Activated gamma-delta T cell (primary cell): ENCODE measurements at places on chromosomes 16 and 17.

DNA sequence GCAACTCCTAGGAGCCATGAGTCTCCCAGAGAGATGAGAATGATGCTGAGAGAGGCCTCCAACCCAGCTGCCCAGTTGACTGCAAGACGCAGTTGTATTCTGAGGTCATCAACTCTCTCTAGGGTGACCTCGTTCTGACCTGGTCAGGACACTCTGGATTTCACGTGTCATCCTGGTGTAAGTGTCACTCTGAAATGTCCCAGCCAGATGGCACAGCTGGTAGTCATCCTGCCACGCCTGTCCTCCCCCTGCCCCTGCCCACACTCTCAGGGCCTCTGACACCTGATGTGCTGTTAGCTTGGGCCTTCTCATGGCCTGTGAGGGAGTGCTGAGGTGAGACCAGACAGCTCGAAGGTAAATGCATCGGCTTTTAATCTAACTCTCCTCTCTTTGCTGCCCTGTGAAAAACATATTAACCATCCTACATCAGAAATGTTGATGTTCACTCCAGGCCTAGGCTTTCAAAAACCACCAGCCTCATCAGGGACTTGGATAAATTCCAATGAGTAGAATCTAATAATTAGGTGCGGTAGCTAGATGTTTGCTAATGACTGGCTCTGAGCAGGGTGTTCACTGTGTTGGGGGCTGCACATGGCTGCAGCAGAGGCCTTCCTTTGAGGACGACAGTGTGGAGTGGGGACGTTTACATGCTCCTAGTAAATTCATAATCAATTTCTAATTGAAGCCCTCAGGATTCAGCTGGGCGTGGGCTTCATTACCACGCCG, 13.8 kb downstream of the MLYCD start:
- DNase-seq: no peak

- no peak for DNase-seq
Measured at GRCh38 chr17:48442819-48443218, 12.8 kb upstream of the SKAP1 start.

GRCh38 chr17:82659886-82660285, 11.6 kb upstream of the WDR45B start:
- DNase-seq: no peak

- no peak for DNase-seq
Measured at GRCh38 chr17:82503094-82503727, 16.3 kb upstream of the FOXK2 start.

DNA sequence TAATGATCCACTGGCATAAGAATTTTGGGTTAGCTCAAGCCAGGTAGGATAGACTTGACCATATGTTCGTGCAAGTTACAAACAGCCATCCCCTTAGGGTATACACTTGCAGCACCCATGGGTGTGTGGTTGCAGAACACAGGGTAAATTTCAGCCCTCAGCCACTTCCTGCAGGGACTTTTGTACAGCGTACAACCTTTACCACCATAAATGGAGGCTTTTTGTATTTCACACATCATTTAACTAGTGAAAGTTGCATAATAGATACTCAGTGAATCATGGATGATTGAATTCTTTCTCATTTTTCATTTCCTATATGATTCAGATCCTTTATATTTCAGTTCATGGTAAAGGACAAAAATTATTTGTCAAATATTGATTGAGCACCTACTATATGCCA, 473.9 kb downstream of the CDH13 start:
- no peak for DNase-seq

DNA sequence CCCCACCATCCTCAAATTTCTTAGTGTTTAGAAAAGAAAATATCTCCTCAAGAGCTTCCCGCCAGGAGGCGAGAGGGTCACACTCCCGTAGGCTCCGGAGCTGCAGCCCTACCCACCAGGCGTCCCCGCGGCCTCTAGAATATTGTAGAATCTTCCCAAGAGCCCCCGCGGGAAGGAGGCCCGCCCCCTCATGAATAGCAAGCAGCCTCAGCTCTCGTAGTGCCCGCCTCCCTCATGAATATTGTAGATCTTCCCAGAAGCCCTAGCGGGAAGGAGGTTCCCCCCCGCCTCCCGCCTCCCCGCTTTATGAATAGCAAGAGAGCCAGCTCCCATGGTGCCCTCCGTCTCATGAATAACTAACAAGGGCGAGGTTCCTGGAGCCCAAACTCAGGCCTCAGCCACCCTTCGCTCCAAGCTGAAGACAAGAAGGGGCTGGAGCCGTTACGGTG, at the start of gene FBXO47:
Gene FBXO47, minus strand, starts transcription at position 114 of the 449 bp plus-strand sequence. CDS start 4,378 bp downstream, outside the sequence.
- DNase-seq: peak; percentile 34

DNA sequence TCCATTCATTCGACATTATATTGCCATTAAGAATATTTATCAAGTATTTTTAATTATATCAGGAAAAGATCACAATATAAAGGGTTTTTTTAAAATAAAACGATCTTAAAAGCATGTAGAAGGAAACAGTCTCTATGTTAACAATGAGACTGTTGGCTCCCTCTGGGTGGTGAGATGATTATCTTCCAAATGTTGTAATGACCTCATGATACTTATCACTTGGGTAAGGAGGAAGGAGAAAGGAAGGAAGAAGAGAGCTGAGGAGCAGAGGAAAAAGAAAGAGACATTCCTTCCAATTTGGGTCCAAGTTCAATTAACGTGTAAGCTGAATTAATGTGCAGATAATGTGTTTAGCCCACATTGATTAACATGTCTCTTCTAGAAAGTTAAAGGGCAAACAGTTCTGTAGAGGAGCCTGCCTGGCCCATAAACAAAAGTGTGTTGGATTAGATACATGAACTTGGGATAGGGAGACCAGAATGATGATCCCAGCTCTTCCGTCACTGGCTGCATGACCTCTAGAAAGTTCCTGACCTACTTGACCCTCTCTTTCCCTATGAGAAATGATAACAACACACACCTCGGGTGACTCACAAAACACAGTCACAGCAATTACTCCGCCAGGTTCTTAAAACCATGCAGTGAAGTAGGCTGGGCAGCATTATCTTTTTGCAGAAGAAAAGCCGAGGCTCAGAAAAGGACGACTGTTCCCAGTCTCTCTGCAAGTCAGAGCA, 32.0 kb downstream of the PIMREG start:
- no peak for DNase-seq

DNA sequence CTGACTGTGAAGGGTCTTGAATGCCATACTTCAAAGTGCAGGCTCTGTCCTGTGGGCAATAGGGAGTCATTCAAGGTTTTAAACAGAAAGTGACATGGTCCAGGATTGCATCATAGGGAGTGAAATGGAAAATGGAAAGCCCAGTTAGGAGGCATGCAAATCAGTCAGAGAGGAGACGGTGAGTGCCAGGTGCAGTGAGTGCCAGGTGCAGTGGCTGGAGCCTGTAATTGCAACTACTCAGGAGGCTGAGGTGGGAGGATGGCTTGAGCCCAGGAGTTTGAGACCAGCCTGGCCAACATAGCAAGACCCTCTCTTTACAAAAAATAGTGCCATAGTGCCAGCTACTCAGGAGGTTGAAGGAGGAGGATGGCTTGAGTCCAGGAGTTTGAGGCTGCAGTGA, 35.2 kb upstream of the SIAH1 start:
- DNase-seq: no peak

- DNase-seq: no peak
Measured at GRCh38 chr16:11160676-11161115, 95.3 kb downstream of the SOCS1 start.
